Lower leg skin (tissue), 4 donors: ENCODE measurements at places on chromosomes 12 and 14. TPM values are rescaled to one million over a fixed set of nuclear protein-coding genes. Genes with fewer than 3 reads are reported as not detected.
A peak's percentile ranks its signal among the peaks of the same experiment; 100 is the strongest.

- no peak for DNase-seq
Measured at GRCh38 chr12:12423367-12423766, 66.5 kb downstream of the BORCS5 start.

DNA sequence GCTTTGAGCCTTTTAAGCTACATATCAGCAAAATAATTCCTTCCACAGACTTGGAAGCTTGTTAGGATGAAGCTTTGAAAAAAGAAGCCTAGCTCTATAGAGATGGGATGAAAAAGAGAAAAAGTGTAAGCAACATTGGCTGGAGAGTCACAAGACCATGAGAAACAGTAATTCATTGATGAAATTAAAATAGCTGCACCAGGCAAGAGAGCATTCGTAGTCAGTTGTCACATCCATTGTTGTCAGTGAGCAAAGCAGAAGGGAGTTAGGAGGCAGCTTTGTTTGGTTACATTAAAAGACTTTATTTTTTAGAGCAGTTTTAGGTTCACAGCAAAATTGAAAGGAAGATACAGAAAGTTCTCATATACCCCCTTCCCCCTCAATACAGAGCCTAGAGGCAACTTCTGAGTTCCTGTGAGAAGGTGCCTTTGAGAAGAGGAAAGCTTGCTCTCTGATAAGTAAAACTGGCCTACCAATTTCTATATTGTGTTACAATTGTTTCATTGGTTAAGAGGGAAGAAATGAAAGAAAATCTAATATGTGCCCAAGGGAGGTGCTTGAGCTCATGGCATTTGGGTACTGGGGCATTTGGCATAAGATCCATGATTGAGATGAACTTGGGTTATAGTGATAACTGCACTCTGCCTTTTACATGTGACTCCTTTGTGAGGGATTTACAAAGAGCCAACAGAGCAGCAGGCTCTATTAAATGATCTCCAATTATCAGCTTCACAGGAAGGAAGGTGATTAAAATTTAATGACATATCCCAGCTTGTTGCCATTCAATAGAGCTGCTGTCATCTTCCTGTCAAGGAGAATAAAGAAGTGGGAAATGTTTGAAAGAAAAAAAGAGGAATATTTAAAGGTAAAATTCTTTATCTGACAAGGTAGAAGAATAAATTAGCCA, 361.3 kb upstream of the TMTC1 start:
- DNase-seq, result no peak

- DNase-seq, result no peak
Measured at GRCh38 chr12:52808573-52809160, 5.2 kb downstream of the KRT4 start.

DNA sequence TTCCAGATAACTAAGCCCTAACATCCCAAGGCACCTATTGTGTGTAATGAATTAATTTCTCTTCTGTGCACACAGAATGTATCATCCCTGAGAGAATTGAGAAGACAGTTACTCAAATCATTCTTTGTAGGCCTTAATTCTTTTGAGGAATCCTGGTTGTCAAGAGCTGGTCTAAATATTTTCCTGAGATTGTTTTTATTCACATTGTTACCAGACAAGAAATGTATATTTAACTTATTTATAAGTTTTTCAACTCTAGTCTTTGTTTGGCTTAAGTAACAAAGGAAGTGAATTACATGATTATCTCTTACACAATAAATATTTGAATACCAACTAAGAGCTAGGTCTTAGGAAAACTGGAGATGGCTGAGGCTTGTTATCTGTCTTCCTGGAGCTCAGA, 169.4 kb downstream of the DACT1 start:
- DNase-seq, result no peak

DNA sequence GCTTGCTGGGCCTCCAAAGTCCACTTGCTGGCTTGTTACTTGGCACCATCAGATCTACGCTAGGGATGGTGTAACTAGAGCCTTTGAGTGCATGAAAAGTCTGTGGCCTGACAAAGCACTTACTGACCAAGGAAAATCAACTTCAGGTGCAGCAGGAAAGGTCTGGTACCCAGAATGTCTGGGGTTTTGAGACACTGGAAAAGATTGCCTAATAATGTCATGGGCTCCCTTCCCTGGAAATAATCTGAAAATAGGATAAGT, 106.7 kb downstream of the ZFP36L1 start:
- no peak for DNase-seq

GRCh38 chr12:129296671-129297070, 443.4 kb downstream of the GLT1D1 start:
- DNase-seq, result no peak

DNA sequence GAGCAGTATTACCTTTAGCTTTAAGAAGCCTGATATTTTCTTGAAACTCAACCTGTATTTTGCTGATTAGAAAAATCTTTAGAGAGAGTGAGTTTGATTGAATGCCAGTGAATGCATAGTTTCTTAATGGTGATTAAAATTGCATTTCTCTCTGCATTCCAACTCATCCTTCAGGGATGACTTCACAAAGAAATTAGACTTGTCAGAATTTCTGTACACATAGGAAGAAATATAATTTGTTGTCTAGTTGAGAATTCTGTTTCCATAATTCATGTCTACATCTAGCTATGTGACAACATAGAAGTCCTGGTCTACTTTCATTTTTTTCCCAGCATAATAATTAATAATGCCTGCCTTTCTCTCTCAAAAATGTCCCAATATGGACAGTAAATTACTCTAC, 136.6 kb downstream of the OTOGL start:
- DNase-seq, result no peak

DNA sequence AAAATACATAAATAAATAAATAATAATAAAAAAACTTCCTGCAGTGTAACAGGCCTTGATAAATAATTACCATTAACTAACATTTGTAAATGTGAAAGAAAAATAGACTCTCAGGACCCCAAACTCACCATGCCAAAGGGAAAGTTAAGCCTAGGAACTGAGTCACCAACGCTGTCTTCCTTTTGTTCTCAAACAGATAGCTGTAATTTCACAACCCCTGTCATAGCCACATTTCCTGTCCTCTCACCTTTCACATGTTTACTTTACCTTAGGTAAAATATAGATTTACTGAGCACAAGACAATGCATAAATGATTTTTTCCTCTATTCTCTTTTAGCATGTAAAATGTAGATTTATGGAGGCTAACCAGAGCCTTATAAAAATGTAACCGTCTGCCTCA, 35.9 kb upstream of the CHST11 start:
- DNase-seq, result no peak

DNA sequence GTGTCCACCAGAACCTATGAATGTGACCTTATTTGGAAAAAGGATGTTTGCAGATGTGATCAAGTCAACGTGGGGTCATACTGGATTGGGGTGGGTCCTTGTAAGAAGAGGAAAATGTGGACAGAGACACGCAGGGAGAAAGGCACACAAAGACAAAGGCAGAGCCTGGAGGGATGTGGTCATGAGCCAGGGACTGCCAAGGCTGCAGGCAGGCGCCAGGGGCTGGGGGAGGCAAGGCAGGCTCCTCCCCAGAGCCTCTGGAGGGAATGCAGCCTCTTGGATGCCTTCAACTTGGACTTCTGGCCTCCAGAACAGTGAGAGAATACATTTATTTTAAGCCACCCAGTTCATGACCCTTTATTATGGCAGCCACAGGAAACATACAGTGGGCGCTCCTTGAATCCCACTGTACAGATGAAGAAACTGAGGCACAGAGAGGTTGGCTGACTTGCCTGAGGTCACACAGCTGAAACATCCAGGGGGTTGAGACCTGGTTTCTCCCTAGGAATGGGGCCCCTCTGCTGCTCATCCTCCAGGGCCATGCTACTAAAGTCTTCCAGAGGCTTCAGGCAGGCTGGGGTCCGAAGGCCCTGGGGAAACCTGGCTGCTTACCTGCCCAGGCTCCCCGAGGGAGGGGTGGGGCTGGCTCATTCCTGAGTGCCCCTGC, 99.7 kb downstream of the RFLNA start:
- DNase-seq, result no peak

Gene MSI1
- total RNA-seq, result 0.07 TPM

DNA sequence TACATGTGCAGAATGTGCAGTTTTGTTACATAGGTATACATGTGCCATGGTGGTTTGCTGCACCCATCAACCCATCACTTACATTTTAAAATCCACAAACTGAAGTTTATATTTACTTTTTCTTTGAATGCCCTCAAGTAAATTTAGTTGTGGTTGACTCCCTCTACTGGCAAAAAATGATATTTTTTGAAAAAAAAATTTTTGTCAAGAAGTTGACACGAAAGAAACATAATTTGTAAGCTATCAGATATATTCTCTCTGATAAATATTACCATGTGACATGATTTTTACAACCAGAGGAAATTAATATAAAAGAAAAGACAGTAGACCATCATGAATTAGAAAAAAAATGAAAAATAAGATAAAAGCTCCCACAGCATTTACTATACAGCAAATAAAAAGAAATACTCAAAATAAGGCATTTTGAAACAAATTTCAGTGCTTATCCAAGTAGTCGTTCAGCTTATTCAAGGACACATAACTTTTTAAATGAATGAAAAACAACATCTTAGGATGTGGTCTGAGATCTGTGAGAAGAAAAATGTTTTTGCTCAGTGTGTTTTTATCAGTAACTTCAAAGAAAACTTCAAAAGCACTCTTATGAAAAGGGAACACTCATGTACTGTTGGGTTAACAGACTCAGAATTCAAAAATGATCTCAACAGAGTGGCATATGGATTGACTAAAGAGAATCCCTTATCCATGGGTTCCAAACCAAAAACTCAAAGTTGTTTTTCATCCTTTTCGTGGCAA, 30.0 kb upstream of the GRIP1 start:
- no peak for DNase-seq

DNA sequence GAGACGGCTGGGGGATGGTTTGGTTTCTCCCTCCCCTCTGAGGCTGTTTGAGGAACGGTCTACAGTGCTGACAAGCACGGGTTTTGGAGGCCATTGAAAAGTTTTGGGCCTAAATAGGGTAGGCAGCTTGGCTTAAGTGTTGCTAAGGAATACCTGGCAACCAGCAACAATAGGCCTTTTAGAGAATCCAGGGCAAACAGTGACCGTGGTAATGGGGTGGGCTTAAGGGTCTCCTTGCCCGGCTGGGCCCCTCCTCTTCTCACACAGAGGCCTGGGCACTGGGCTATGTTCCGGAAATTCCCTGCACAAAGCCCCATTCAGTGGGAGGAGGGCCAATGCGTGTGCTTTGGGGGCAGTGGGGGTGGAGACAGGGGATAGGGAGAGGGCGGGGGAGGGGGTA, 55.4 kb downstream of the ASCL1 start:
- DNase-seq, result no peak

DNA sequence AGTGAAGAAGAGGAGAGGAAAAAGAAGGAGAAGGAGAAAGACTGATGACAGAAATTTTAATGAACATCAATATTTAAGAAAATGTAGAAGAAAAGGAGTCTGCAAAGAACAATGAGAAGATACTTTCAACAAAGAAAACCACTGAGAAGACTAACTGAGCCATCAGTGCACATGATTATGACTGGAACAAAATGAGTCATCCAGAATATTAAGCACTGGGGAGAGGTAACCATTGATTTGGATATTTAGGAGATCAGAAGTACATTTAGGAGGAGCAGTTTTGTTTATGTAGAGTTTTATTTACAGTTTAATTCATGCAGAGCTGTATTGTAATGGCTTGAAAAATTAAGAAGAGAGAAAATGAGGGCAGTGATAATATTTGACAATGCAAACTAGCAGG, 159.1 kb downstream of the C12orf50 start:
- DNase-seq, result no peak

Gene ALDH1L2
- total RNA-seq, result 1.3 TPM

DNA sequence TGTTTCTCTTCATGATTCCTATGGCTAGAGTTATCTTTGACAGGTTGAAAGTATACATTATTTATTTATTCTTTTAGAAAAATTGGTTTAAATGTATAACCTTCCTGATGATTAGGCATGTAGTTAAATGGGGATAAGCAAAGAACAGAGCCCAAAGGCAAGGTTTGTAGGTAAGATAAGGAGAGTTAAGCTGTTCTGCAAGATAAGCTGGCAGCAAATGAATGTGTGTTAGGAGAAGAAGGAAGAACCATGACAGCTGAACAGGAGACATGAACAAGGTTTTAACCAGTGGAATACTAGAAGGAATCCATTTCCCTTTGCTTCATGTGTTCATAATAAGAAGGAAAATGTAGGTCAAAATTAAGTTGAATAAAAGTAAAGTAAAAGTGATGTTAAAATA, 1330.1 kb upstream of the USP15 start:
- DNase-seq, result no peak

DNA sequence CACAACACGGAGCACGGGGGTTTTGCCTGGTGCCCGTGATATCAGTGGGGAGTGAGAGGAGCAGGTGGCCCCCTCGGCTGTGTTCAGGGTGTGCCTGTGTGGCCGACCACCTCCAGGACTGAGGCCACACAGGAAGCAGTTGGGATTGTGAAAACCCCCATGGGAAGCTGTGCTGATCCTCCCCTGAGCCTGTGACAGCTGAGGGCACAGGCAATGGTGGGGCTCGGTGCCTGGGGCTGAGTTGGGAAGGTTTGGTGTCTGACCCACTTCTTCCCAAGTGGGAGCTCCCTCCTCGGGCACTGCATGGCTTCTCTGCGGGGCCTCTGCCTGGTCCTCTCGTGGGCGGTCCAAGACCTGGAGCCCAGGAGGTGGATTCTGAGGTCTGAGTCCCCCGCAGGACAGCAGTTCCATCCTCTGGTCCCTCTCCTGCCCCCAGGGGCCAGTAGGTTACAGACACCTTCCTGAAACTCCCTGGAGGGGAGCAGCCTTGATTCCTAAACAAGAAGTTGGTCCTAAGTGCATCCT, 17.9 kb downstream of the PACS2 start:
- no peak for DNase-seq

Gene TBX3
- total RNA-seq, result 15.2 TPM

Gene SNRPF
- 5.8 TPM for total RNA-seq

DNA sequence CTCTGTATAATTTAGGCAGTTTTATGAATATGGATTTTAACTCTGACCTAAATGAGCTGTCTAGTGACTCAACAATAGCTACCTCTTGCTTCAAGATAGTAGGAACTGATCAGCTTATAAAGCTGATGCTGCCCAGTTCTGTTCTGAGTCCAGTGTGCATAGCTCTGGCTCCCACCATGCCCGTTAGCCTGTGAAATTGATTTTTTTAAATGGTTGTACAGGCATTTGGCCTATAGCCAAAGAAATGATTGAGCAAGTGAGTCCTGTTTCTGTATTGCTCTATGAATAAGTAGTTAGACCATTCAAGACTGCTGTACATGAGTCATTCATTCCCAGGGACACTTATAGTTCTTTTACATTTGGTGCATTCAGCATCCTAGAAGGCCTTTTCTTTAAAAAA, 36.4 kb downstream of the SAMD4A start:
- DNase-seq, result no peak

- peak; percentile 54 for DNase-seq
Measured at GRCh38 chr12:101697197-101697929, at the start of gene CHPT1. Gene CHPT1, plus strand, starts transcription at chr12:101697640. Its CDS starts 222 bp downstream, at chr12:101697862.

DNA sequence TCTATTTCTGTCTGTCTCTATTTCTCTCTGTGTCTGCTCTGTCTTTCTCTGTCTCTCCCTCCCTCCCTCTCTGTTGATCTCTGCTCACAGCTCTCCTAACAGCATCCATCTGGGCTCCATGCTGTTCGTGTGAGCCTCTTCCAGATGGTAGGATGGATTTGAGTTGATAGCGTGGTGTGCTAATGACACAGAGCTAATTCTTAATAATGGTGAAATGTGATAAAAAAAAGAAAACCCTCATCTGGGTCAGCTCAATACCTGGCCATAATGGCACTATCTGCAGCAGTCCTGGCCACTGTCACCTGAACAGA, 96.4 kb downstream of the AACS start:
- DNase-seq, result no peak

Gene ACRBP
- total RNA-seq, result 0.45 TPM

- no peak for DNase-seq
Measured at GRCh38 chr14:32679927-32680612, 258.6 kb upstream of the NPAS3 start.

GRCh38 chr14:61379639-61380184, 58.3 kb downstream of the PRKCH start:
- DNase-seq, result no peak
